Stimulated activated CD8-positive, alpha-beta memory T cell treated with anti-CD3 and anti-CD28 coated beads, Interleukin-4, amount 100 ng/mL, for 48 hours (primary cell): ENCODE measurements at places on chromosomes 7 and 10.

- no peak for DNase-seq
Observed at GRCh38 chr10:58661336-58661735, 148.7 kb downstream of the BICC1 start.

- no peak for DNase-seq
Observed at GRCh38 chr10:52019077-52019555, 295.0 kb upstream of the DKK1 start.

- peak; percentile 71 for DNase-seq
Observed at GRCh38 chr10:3192856-3193635, 20.5 kb upstream of the PITRM1 start.

- no peak for DNase-seq
Observed at GRCh38 chr10:80199828-80200227, 5.5 kb downstream of the ANXA11 start.
